Stimulated activated CD8-positive, alpha-beta memory T cell treated with anti-CD3 and anti-CD28 coated beads, Interleukin-15, amount 100 ng/mL, for 1 hour (primary cell): ENCODE measurements at places on chromosomes 13 and 19.

- DNase-seq = no peak
Measured at GRCh38 chr13:40377783-40378182, 288.7 kb downstream of the FOXO1 start.

- no peak for DNase-seq
Measured at GRCh38 chr13:67137044-67137735, 92.9 kb downstream of the PCDH9 start.

DNA sequence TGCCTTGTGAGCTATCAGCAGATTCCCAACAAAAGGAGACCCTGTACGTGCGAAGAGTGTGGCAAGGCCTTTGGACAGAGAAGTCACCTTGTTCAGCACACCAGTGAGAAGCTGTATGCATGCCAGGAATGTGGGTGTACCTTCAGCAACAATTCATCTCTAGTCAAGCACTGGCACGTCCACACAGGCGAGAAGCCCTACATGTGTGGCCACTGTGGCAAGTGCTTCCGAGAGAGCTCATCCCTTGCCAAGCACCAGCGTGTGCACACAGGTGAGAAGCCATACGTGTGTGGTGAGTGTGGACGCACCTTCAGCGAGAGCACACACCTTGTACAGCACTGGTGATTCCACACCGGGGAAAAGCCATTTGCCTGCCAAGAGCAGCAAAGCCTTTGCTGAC lies 7.6 kb upstream of the ZSCAN22 start:
- DNase-seq = no peak

DNA sequence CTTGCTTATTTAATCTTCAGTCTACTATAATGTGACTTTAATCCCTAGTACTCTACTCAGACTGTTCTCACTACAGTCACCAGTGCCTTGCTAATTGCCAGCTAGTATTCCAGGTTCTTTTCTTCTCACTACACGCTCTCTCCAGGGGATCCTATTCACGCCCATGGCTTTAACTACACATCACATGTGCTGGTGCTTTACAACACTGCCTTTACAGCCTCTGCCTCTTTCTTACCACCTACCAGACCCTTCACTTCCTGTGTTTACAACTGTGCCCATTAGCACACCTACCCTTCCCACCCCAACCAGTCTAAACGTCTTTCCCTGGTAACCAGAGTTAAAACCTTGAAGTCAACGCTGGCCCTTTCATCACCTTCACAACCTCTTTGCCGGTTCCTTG lies 249.5 kb downstream of the DNAJC15 start:
- DNase-seq = no peak

GRCh38 chr13:42075517-42075916 lies 27.1 kb downstream of the DGKH start:
- DNase-seq = no peak
